ENCODE measurements at places on chromosomes 4 and X.

GRCh38 chrX:22340022-22340616 lies 67.4 kb downstream of the CBLL2 start:
- H3K4me1 ChIP-seq = no peaks in the 10 kb centered on the region
- no peak overlapping the region for H3K4me3 ChIP-seq
- no peak for DNase-seq
- no peaks in the 10 kb centered on the region for H3K27me3 ChIP-seq
- H3K36me3 ChIP-seq = no peaks in the 10 kb centered on the region

DNA sequence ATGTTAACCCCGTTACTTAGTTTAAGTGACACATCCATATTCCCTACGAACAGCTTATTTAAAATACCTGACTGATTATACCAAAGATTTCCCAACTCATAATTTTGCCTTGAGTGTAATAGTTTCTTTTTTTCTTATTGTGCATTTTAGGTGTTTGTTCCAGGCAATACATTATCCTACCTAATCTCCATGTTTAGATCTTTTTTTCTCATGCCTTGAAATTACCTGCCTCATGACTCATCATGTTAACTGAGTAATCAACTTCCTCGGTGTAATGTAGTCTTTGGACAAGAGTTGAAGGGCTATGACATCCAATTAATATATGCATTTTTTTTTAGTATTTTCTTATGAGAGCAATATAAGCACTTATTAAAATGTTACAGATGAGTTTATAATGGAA lies 228.7 kb upstream of the ANKRD50 start:
- DNase-seq = no peak
- no peaks in the 10 kb centered on the region for H3K4me1 ChIP-seq
- H3K27ac ChIP-seq = no peak overlapping the region
- H3K27me3 ChIP-seq = no peaks in the 10 kb centered on the region
- H3K36me3 ChIP-seq = no peaks in the 10 kb centered on the region

DNA sequence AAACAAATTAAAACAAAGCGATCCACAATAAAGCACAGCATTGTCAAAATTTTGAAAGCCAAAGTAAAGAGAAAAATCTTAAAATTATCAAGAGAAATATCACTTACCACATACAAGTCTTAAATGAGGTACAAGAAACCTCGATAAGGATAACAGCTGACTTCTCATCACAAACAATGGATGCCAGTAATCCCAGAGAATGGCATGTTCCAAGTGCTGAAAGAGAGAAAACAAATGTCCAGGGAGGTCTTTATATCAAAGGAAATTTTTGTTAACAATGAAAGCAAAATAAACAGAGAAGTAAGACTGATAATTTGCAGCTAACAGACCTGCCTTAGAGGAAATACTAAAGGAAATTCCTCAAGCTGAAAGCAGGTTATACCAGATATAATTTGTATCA lies 460.4 kb upstream of the HS3ST1 start:
- H3K36me3 ChIP-seq = no peaks in the 10 kb centered on the region
- H3K27me3 ChIP-seq = no peaks in the 10 kb centered on the region
- H3K4me1 ChIP-seq = no peaks in the 10 kb centered on the region
- no peak overlapping the region for H3K4me3 ChIP-seq
- DNase-seq = no peak

- H3K27me3 ChIP-seq = no peaks in the 10 kb centered on the region
- no peaks in the 10 kb centered on the region for H3K36me3 ChIP-seq
- H3K27ac ChIP-seq = no peak overlapping the region
- no peaks in the 10 kb centered on the region for H3K4me1 ChIP-seq
- DNase-seq = no peak
Measured at GRCh38 chrX:106286053-106286650, 118.0 kb downstream of the PWWP3B start.

DNA sequence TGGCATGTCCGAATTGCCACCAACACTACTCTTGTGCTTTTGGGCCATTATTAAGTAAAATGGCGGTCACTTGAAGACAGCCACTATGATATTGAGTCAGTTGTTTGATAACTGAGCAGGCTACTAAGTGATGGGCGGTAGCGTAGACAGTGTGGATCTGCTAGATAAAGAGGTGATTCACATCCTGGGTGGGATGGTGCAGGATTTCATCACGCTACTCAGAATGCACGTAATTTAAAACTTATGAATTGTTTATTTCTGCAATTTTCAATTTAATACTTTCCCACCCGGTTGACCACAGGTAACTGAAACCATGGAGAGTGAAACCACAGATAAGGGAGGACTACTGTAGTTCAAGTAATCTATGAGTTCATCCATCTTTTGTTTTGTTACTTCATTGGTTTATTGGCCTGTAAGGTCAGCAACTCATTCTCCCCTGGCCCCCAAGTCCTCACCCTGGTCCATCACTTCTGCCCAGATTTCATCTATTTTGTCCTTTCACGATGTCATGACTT lies 2.9 kb downstream of the ARAF start:
- H3K27me3 ChIP-seq = no peaks in the 10 kb centered on the region
- no peak for DNase-seq

DNA sequence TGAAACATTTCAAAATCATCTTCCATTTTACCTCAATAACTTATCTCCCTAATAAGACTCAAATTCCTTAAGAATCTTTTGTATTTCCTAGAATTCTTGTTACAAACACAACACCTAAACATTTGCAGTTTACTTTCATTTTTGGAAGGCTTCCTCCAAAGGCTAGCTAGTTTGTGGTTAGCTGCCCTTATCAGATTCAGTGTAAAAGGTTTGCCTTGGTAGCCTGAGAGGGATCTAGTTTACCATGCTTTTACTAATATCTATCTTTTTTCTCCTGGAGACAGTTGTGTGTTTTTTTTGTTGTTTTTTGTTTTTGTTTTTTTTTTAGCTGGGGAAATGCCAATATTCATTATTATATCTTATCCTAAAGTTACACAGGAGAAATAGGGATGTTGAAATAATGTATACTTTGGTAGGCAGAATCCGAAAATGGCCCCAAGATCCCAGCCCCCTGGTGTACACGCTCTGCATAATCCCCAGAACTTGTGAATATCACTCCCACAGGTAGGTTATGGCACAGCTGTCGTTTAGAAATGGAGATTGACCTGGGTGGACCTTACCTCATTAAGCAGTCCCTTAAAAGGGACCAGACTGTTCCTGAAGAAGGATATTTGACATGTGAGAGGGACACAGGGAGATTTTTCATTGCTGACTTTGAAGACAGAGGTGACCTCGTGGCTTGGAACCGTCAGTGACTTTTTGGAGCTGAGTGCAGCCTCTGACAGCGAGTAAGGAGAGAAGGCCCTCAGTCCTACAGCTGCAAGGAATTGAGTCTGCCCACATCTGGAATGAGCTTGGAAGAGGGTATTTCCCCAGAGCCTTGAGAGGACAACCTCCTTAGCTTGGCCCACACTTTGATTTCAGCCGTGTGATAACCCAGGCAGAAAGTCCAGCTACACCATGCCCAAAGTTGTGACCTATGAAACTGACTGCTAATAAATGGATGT lies 33.4 kb downstream of the SEPTIN11 start:
- H3K27ac ChIP-seq = no peak overlapping the region
- DNase-seq = no peak
- H3K4me3 ChIP-seq = no peak overlapping the region
- peaks cover 52% of the 10 kb centered on the region for H3K4me1 ChIP-seq
- no peaks in the 10 kb centered on the region for H3K27me3 ChIP-seq

- H3K4me3 ChIP-seq = no peak overlapping the region
- H3K27ac ChIP-seq = no peak overlapping the region
- peaks cover 8% of the 10 kb centered on the region for H3K4me1 ChIP-seq
Measured at GRCh38 chr4:6132716-6133115, 67.6 kb downstream of the JAKMIP1 start.
